Mesothelial cell of epicardium (in vitro differentiated cells): ENCODE measurements at places on chromosomes 1 and 21.

DNA sequence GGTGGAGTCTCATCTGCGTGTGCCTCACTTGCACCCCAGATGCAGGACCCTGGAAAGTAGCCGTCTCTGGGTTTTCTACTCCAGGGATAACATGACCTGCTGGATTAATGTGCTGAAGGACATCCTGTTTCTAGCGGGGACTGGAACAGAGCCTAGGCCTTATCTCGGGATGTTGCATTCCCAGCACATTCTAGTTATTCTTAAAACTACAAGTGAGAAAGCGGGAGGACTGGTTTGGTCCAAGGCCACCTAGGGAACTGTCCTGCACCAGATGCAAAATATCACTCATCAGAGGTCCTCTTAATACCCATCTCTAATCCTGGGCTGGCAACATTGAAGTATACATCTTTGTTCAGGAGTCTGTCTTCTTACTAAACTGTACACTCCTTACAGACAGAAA is 179.9 kb downstream of the ZC3H11B start:
- peak overlapping the region; percentile 49 for H3K27ac ChIP-seq
- no peaks in the 10 kb centered on the region for H3K27me3 ChIP-seq
- peaks cover 5% of the 10 kb centered on the region for H3K4me1 ChIP-seq
- no peaks in the 10 kb centered on the region for H3K36me3 ChIP-seq
- DNase-seq: no peak
- H3K4me3 ChIP-seq: no peak overlapping the region

DNA sequence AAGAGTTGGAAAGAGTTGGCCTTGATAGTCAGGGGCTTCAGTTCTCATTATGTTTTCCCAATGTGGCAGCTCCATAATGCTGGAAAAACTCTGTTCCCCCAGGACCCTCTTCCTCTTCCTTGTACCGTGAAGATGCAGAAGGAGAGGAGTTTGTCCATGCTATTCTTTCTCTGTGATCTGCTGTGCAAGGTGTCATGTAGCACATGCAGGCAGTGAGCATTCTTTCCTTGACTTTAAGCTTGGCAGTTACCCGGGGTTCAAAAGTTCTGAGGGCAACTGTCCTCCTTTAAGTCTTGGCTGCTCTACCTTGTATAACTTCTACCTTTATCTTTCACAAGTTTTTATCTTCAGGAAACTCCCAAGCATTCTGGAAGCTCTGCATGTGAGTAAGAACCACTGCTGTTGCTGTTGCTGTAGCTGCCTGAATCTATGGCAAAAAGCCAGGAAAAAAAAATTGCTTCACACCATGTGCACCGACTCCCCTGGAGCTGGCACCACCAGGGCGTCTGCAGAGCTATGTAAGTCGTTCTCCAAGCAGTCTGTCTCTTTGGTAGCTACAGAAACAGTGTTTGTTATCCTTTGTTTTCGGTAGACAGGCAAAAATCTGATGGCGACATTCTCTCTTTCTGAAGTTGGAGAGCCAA is 42.7 kb upstream of the SLC16A1 start:
- peaks cover 6% of the 10 kb centered on the region for H3K36me3 ChIP-seq
- no peak overlapping the region for H3K4me3 ChIP-seq
- no peak for DNase-seq
- H3K4me1 ChIP-seq: peaks cover 18% of the 10 kb centered on the region

GRCh38 chr1:6483017-6483760 is 8.3 kb downstream of the PLEKHG5 start:
- H3K27me3 ChIP-seq: peaks cover 6% of the 10 kb centered on the region
- peaks cover 2% of the 10 kb centered on the region for H3K36me3 ChIP-seq
- H3K4me3 ChIP-seq: peak overlapping the region; percentile 79
- no peak overlapping the region for H3K27ac ChIP-seq
- H3K4me1 ChIP-seq: peaks cover 12% of the 10 kb centered on the region

DNA sequence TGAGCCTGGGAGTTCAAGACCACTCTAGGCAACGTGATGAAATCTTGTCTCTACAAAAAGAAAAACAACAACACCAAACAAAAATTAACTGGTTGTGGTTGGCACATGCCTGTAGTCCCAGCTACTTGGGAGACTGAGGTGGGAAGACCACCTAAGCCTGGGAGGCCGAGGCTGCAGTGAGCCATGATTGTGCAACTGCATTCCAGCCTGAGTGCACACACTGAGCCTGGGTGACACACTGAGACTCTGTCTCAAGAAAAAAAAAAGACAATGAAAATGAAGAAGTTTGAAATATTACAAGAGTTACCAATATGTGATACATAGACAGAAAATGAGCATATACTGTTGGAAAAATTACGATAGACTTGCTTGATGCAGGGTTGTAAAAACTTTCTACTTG is 31.9 kb downstream of the PDC start:
- peaks cover 18% of the 10 kb centered on the region for H3K36me3 ChIP-seq
- no peaks in the 10 kb centered on the region for H3K27me3 ChIP-seq
- no peak overlapping the region for H3K4me3 ChIP-seq
- H3K27ac ChIP-seq: no peak overlapping the region
- DNase-seq: no peak
- H3K4me1 ChIP-seq: no peaks in the 10 kb centered on the region

GRCh38 chr1:101088431-101088830 is 62.8 kb upstream of the DPH5 start:
- peaks cover 9% of the 10 kb centered on the region for H3K36me3 ChIP-seq
- H3K27me3 ChIP-seq: no peaks in the 10 kb centered on the region
- no peak for DNase-seq
- no peak overlapping the region for H3K4me3 ChIP-seq
- no peak overlapping the region for H3K27ac ChIP-seq

- H3K27ac ChIP-seq: no peak overlapping the region
- no peak overlapping the region for H3K4me3 ChIP-seq
- H3K27me3 ChIP-seq: no peaks in the 10 kb centered on the region
- DNase-seq: no peak
- H3K36me3 ChIP-seq: no peaks in the 10 kb centered on the region
Observed at GRCh38 chr1:104592926-104593325, 843.2 kb downstream of the AMY1C start.

DNA sequence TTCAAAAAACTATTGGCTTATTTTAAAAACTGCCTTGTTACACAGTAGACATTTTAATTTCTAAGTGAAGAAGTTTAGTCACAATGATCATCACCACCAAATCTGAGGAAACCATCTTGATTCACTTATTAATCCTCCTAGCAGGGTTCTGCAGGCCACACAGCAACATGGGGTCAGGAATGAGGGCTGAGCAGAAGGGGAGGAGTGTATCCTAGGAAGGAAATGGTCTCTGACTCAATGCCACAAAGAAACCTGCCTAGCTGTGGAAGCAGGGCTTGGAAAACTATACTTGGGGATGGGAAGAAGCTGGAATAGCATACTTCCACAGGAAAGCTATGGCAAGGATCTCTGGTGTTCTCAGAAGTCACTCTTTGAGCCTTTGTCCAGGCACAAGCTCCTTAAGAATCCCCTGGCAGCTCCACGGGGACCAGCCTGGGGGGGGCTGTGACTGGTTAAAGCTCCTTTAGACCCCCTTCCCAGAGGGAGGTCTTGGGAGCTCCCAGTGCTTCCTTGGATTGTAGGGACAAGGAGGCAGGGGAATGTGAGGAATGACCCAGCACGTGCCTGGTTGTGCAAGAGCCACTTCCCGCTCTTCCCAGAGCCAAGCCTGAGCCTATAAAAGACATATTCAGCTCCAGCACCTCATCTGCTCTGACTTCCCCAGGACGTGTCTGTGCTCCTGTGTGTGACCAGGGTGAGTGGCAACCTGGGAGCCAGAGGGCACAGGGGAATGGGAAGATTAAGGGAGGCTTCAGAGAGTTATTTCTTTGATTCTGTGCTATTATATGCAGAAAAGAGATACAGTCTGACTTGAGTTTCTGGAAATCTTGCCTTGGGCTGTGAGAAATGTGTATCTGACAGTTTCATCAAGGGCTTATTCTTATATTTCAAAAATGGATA is at the start of gene LCE2A:
Gene LCE2A (plus strand): TSS at position 645 of the 900 bp plus-strand sequence. CDS start 557 bp downstream, outside the sequence.
- no peaks in the 10 kb centered on the region for H3K4me1 ChIP-seq
- no peak within 1 kb of the TSS for H3K27ac ChIP-seq
- H3K4me3 ChIP-seq: no peak within 1 kb of the TSS
- H3K27me3 ChIP-seq: no peaks in the 10 kb centered on the region
- H3K36me3 ChIP-seq: no peaks in the 10 kb centered on the region

DNA sequence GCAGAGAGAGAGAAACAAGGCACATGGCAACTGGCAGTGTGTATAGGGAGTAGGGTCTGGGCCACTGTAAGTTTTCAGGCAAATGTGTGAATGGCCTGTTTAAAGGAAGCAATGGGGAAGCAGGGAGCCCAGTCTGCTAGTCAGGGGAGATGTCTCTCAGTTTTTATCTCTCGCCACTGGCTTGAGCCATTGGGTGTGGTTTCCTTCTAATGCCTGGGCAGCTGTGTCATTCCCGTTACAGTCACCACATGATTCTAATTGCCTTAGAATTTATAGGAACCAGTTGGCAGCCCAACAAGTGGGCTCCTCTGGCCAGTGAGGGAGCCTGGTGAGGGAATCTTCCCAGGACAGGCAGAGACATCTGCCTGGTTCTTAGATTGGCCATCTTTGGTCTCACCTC is 182.4 kb downstream of the DISC1 start:
- H3K4me3 ChIP-seq: no peak overlapping the region
- no peak overlapping the region for H3K27ac ChIP-seq
- H3K4me1 ChIP-seq: peaks cover 4% of the 10 kb centered on the region
- DNase-seq: no peak
- H3K27me3 ChIP-seq: no peaks in the 10 kb centered on the region

DNA sequence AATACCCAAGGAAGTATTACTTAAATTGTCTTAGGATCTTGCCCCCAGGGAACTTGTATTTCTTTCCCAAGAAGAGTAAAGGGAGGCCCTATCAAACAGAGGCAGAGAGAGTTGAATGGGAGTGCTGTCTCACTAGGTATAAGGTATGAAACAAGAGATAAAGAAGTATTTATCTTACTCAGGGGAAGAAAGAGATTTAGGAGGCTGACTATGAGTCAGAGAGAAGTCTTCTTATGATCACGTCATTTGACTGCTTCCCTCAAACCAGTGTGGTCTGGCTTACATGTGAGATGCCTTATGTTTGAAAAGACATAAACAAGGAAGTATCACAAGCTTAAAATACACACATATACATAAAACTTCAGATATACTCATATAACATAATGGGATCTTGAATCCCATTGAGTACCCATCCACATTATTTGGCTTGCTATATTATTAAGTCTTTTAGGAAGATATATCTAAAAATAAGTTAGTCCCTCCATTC is 29.6 kb downstream of the DUSP10 start:
- H3K4me1 ChIP-seq: peaks cover 43% of the 10 kb centered on the region
- H3K36me3 ChIP-seq: no peaks in the 10 kb centered on the region
- no peak for DNase-seq
- H3K27ac ChIP-seq: no peak overlapping the region
- H3K4me3 ChIP-seq: no peak overlapping the region

DNA sequence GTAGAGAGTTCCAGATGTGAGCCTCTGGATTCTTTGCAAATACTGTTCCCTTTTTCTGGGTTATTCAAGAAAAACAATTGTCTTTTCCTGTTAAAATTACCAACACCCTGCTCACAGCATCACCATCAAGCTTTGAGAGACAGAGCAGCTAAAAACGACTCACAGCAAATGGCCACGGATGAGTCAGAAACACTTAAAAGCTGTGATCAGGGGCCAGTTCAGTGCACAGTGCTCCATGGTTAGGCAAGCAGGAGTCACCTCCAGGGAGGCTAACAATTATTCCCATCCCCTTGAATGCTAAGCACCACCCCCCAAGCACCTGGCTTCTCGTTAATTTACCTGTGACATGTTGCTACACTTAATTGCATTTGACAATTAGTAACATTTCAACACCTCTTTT is 128.4 kb upstream of the CAMK1G start:
- H3K27me3 ChIP-seq: no peaks in the 10 kb centered on the region
- peaks cover 9% of the 10 kb centered on the region for H3K4me1 ChIP-seq
- H3K27ac ChIP-seq: no peak overlapping the region
- H3K36me3 ChIP-seq: no peaks in the 10 kb centered on the region

GRCh38 chr1:154176337-154176736 is 15.6 kb downstream of the TPM3 start:
- DNase-seq: no peak
- H3K27ac ChIP-seq: peak overlapping the region; percentile 53
- no peak overlapping the region for H3K4me3 ChIP-seq
- peaks cover 45% of the 10 kb centered on the region for H3K4me1 ChIP-seq
- H3K27me3 ChIP-seq: no peaks in the 10 kb centered on the region

DNA sequence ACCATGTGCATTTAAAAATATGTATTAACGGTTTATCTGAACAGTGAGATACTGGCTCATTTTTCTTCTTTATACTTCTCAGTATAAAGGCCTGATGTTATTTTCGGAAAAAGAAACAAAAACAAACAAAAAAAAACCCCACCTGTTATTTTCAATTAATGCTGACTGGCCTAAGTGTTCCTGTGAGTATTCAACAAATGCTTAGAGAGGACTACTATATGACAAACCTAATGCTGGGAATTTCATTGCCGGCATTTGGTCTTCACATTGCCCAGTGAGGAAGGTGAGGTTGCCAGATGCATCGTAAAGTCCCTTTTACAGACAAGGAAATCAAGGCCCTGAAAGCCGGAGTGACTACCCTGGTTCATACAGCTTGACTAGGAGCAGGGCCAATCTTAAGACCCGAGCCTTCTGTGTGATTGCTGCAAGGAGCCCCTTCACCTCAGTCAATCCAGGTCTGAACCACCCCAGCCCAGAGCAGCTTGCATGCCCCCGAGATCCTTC is 599 bp downstream of the MRPL24 start:
- no peaks in the 10 kb centered on the region for H3K27me3 ChIP-seq
- H3K36me3 ChIP-seq: peaks cover 17% of the 10 kb centered on the region
- DNase-seq: no peak
- peaks cover 20% of the 10 kb centered on the region for H3K4me1 ChIP-seq

DNA sequence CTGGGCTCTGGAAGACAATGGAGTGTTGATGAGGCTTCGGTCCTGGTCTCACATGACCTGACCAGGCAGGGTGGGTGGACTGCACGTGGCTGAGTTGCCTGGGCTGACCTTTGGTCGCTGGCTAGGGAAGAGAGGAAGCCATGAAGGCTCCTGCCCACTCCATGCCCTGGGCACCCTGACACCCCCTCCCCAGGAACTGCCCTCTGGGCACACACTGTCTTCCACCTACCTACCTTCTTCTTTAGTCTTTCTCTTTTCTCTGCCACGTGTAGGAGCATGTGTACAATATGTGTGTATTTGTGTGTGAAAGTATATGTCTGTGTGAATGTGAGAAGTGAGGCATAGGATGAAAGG is 15.1 kb downstream of the POU3F1 start:
- H3K36me3 ChIP-seq: no peaks in the 10 kb centered on the region
- no peak overlapping the region for H3K27ac ChIP-seq
- peaks cover 45% of the 10 kb centered on the region for H3K4me1 ChIP-seq

DNA sequence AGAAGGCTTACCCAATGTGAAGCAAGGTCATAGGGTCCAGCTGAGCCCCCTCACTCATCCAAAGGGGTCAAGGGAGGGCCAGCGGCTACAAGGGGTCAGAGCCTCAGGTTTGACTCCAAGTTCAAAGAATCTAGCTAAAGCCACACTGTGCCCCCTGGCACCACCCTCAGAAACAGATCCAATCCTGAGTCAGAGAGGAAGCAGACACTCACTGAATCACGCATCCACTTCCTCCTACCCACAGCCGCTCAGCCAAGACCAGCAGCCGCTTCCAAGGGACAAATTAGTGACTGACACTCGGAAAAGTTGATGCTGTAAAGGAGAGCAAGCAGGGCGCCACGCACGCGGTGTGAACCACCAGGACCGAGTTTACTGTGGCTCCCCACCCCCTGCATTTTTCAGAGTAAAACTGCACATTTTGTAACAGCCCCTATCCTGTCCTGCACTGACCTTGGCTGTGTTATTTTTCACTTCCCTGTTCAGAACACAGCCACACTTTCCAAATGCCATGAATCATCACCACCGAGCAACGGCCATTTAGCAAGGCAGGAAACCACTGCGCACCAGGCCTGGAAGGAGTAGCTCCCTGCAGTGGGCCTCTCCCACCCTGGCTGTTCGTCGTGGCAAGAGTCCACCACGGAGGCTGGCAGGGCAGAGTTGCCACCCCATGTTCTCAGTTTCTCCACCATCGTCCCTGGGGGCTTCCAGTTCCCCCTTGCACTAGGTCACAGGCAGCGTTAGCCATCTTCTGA is 147.8 kb downstream of the TOMM20 start:
- no peaks in the 10 kb centered on the region for H3K36me3 ChIP-seq
- no peak overlapping the region for H3K4me3 ChIP-seq
- no peak for DNase-seq
- H3K4me1 ChIP-seq: peaks cover 41% of the 10 kb centered on the region
